ENCODE measurements at places on chromosomes 13 and 19. TPM values are rescaled to one million over a fixed set of nuclear protein-coding genes. Genes with fewer than 3 reads are reported as not detected.

The NANOS3 gene
- 3.2 TPM for total RNA-seq

The ZNF543 gene
- total RNA-seq, result 1.3 TPM

The RFX2 gene
- 7.6 TPM for total RNA-seq

The PBX4 gene
- 1.6 TPM for total RNA-seq

The CGB5 gene
- total RNA-seq, result 0.88 TPM
